NCI-H187 treated with DMSO at 0.1 percent for 48 hours (cell line): ENCODE measurements at places on chromosomes 6 and 20.

- DNase-seq, result no peak
Observed at GRCh38 chr6:155472886-155473285, 17.2 kb upstream of the NOX3 start.

DNA sequence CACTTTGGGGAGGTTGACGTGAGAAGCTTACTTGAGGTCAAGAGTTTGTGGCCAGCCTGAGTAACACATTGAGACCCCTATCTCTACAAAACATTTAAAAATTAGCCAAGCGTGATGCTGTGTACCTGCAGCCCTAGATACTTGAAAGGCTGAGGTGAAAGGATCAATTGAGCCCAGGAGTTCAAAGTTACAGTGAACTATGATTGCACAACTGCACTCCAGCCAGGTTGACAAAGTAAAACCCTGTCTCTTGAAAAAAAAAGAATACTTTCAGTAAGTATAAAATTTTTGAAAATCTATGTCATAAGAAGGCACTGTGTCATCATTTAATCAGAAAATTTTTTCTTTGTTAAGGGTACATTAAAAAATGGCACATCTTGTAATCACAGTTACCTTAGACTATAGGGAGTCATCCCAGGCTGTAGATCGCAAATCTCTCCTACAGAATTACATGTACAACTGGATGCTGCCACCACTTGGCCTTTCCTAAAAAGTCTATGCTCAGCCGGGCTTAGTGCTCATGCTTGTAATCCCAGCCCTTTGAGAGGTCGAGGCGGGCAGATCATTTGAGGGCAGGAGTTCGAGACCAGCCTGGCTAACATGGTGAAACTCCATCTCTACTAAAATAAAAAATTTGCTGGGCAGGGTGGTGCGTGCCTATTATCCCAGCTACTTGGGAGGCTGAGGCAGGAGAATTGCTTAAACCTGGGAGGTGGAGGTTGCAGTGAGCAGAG lies 17.0 kb upstream of the MRS2 start:
- no peak for DNase-seq

DNA sequence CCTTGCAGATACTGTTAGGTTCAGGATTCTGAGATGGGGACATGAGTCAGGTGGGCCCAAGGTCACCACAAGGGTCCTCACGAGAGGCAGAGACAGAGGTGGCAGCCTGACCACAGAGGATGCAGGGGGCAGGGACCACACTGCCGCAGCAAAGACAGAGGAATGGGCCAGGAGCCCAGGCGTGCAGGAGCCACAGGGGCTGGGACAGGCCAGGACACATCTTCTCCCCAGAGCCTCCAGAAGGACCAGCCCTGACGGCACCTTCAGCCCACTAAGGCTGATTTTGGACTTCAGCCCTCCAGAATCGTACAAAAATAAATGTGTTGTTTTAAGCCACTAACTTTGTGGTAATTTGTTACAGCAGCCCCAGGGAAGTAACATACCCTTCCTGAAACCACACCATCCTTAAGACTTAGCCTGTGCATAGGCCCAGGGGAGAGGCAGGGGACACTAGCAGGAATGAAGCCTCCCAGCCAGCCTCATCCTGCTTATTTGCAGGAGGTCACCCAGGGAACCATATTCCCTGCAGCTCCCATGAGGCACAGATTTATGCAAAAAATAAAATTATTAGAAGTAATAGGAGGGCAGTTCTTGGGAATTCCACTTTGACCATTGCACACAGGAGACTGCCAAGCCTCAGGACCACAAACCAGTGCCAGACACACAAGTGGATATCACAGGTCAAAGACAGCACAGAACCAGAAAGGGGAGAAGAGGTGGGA lies 119.3 kb upstream of the CST7 start:
- no peak for DNase-seq

- no peak for DNase-seq
Observed at GRCh38 chr6:126437205-126437604, 97.3 kb downstream of the CENPW start.

GRCh38 chr6:161393839-161394364 lies 120.0 kb upstream of the AGPAT4 start:
- no peak for DNase-seq

- DNase-seq, result no peak
Observed at GRCh38 chr6:100370265-100370664, 94.5 kb downstream of the SIM1 start.

DNA sequence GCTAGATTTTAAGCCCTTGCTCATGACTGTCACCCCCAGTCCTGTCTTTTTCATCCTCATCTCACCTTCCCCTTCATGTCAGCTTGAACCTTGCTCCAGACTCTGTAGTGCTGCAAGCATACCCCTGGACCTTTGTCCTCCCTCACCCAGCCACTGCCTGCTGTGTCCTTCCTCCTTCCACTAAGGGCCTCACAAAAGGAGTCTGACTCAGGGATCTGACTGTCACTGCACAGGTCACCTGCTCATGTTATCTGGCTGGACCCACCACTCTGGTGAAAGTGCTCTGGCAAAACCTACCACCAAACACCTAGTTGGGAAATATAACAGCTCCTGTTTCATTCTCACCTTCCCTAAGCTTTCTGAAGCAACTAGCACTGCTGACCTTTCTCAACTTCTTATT lies 151.4 kb downstream of the INSM1 start:
- DNase-seq, result no peak

GRCh38 chr6:2259002-2259494 lies 13.6 kb upstream of the GMDS start:
- DNase-seq, result no peak

- no peak for DNase-seq
Observed at GRCh38 chr6:10163203-10163962, 251.5 kb downstream of the TFAP2A start.

- DNase-seq, result no peak
Observed at GRCh38 chr6:46263707-46264086, 92.9 kb upstream of the ENPP5 start.

DNA sequence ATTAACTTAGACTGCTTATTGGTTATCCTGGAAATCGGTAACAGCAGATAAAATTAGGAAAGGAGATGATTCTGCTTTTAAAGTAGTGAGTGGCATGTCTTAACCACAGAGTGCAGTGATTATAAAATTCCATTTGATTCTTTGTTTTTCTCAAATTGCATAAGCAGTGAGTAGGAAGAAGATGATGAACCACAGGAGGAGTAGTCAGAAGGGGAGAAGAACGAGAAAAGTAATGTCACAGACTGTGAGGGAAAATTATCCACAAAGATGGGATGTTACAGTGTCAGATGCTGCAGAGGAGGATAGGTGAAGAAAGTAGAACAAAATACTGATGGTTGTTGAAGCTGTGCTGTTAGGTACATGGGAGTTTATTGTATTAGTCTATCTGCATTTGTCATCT lies 63.0 kb downstream of the ITCH start:
- no peak for DNase-seq

- no peak for DNase-seq
Observed at GRCh38 chr6:149974825-149975224, 11.1 kb downstream of the ULBP1 start.

DNA sequence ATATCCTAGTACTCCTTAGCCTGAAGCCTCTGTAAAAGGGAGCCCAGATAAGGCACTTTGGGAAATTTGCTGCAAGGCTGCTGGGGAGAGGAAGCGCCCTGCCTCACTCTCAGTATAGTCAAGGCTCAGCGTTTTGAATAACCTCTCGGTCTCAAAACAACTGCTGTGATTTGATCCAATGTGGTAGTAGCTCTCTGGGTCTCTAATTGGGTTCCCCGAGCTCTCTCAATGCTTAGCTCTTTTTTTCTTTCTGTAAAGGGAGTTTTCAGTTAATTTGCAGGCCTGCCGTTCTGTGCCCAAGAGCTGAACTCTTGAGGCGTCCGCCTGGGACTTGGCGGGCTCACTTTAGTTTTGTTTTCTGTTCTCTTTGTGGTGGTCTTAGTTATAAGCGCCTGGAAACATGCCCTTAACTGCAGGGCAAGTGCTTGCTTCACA lies 41.2 kb downstream of the ZHX3 start:
- no peak for DNase-seq

DNA sequence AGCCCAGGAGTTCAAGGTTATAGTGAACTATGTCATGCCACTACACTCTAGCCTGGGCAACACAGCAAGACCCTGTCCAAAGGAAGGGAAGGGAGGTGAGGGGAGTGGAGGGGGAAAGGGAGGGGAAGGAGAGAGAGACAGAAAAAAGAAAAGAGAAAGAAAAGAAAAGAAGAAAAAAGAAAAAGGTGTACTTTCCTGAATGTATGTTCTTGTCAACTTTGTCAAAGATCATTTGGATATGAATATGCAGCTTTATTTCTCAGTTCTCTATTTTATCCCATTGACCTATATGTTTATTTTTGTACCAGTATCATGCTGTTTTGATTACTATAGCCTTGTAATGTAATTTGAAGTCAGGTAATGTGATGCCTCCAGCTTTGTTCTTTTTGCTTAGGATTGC lies 30.9 kb upstream of the FKBP1C start:
- DNase-seq, result no peak

DNA sequence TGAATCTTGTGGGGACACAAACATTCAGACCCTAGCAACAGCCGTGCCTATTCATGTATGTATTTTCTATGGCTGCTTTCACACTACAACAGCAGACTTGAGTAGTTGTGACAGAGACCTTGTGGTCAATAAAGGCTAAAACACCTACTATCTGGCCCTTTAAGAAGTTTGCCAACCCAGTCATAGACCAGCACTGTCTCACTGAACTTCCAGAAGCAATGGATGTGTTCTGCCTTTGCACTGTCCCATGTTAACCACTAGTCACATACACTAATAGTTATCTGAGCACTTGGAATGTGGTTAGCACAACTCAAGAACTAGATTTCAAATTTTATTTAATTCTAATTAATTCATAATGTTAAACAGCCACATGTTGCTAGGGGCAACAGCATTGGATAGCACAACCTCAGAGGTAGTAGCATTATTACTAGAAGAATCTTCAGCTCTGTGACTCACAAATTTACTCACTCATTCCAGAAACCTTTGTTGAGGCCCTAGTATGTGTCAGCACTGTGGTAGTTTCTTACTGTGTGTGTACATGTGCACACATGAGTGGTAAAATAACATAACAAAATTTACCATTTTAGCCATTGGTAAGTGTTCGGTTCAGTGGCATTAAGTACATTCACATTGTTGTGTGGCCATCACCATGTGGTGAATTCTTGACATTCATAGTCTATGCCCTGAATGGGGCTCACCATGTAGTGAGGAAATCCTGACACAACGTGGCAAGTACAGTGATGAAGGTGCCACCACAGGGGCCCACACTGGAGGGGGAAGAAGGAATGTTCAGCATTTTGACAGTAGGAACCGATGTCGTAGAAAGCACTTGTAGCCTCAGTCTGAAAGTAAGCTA lies 107.3 kb downstream of the CEP57L1 start:
- DNase-seq, result no peak

DNA sequence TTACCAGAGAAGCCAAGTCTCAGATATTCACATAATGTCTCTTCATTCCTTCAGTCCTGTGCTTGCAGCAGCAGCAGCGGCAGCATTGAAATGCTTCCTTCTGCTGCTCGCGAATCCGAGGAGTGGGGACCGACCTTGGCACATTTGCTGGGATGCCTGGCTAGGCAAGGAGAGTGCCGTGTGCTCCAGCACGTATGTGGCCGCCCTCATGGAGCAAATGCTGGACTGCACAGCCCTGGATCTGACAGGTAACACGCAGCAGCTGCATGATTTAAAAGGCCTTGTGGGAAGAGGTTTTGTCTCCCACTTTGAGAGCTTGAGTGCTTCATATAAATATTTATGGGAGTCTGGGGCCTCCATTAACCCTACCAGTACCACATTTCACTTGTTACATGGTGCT lies 9.9 kb downstream of the MAFB start:
- peak; percentile 19 for DNase-seq

GRCh38 chr6:7684843-7685242 lies 41.1 kb upstream of the BMP6 start:
- no peak for DNase-seq

GRCh38 chr6:167571550-167571949 lies 246.7 kb downstream of the TTLL2 start:
- DNase-seq, result no peak
